ENCODE measurements at places on chromosomes 3 and 15.
A peak's percentile ranks its signal among the peaks of the same experiment; 100 is the strongest.

DNA sequence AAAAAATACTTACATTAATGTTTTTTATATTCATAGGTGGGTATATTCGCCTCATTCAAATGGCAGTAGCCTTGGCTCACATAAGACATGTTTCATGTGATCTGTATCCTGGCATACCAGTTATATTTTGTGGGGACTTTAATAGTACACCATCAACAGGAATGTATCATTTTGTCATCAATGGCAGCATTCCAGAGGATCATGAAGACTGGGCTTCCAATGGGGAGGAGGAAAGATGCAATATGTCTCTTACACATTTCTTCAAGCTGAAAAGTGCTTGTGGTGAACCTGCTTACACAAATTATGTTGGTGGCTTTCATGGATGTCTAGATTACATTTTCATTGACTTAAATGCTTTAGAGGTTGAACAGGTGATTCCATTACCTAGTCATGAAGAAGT, 3.5 kb downstream of the PDE12 start:
- no peak for DNase-seq

DNA sequence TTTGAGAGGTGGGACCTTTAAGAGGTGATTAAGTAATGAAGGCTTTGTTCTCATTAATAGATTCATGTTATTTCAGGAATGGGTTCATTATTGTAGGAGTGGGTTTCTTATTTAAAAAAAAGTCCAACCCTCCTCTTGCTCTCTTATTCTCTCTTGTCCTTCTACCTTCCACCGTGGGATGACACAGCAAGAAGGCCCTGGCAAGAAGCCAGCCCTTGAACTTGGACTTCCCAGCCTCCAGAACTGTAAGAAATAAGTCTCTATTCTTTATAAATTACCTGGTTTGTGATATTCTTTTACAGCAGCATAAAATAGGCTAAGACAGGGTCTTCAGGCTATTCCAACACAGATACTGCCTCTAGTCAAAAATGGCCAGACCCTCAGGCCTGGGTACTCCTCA, 62.2 kb downstream of the MYLK start:
- no peak for DNase-seq

DNA sequence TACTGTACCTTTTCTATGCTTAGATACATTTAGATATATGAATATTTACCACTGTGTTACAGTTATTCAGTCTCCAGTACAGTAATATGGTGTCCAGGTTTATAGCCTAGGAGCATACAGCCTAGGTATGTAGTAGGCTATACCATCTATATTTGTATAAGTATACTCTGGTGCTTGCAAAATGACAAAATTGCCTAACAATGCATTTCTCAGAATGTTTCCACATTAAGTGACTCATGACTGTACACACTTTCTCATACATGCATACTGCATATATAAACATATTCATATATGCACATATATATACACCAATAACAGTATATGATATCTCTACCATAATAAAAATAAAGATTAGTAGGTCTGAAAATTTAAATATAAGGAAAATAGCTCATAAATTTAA, 169.3 kb downstream of the DPH6 start:
- DNase-seq, result no peak

- no peak for DNase-seq
Measured at GRCh38 chr3:64495781-64496334, 191.9 kb downstream of the ADAMTS9 start.

DNA sequence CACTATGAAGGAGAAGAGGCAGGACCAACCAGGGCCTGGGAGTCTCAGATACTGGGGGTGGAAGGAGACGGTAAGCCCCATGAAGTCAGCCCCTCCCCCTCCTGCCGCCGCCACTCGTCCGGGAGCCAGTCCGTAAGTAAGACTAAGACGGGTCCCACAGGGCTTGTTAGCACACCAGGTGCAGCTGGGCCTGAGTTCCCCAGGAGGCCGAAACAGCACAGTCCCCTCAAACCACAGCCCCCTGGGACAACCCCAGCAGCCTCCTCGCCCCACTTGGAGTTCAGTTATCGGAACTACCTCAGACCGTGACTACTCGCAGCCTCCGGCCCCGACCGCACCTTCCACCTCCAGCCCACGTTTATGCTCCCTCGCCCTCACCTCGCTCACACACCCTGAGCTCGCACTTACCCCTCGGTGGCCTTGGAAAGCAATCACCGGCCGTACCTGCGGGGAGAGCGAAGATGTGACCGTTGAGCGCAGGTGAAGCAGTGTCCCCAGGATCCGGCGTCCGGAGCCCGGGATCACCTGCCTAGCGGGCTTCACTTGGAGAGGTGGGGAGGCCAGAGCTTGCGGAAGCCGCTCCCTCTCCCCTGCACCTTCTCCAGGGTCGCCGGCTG, 557 bp downstream of the ELL3 start:
- no peak for DNase-seq

- DNase-seq, result no peak
Measured at GRCh38 chr3:58529516-58530353, 7.3 kb downstream of the ACOX2 start.

GRCh38 chr3:9862391-9863057, 17.5 kb downstream of the CIDEC start:
- DNase-seq, result peak; percentile 29

GRCh38 chr3:119924111-119925094, 142.5 kb downstream of the NR1I2 start:
- no peak for DNase-seq

- no peak for DNase-seq
Measured at GRCh38 chr3:172678068-172678467, 32.8 kb downstream of the NCEH1 start.

DNA sequence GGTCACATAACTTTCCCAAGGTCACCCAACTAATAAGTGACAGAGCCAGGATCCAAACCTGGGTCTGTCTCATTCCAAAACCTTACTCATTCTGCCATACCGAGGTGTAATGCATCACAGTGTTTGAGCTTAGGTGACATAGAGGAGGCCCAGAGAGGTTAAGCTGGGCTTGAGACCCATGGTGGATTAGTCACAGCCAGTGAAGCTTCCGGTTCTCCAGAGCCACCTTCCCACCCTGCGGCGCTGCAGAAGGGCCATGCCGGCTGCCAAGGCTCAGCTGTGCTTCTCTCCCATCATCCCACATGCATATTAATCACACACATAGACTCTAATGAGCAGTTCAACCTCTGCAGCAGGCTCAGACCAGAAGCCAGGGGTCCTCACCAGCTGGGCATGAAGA, 42.2 kb downstream of the SPSB4 start:
- DNase-seq, result no peak

DNA sequence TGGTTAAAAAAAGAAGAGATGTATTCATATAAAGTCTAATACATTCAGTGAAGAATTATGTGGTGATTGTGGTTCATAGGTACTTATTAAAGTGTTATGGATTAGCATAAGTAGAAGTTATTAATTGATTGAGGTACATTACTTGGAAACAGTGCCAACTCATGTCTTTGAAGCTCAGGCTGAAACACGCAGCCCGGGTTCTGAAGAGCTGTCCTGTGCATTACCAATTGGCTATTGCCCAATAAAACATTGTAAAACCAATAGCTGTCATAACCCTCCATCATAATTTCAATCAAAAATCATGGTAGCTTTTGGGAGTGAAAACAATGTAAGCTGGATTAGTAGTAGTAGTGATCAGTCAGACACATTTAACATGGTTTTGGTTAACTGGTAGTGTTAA, 560.1 kb downstream of the MCTP2 start:
- no peak for DNase-seq

DNA sequence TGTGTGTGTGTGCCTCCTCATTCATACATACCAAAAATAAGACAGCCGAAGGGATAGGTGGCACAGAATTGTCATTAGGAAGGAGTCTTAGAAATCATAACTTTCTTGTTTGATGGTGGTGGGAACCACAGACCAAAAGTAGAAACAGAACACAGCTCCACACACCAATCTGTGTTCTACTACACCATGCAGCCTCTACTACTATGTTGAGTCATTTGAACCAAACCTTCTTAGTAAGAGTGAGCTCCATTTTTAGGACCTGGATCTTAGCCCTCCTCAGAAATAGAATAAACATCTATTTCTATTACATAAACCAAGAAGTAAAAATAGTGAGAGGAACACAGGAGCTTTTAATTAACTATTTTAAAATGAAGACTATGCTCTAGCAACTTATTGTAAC, 27.9 kb upstream of the PLCH1 start:
- no peak for DNase-seq

GRCh38 chr3:46692566-46692990, 901 bp downstream of the ALS2CL start:
- no peak for DNase-seq

GRCh38 chr15:64847876-64848716, 6.4 kb downstream of the PLEKHO2 start:
- DNase-seq, result no peak

DNA sequence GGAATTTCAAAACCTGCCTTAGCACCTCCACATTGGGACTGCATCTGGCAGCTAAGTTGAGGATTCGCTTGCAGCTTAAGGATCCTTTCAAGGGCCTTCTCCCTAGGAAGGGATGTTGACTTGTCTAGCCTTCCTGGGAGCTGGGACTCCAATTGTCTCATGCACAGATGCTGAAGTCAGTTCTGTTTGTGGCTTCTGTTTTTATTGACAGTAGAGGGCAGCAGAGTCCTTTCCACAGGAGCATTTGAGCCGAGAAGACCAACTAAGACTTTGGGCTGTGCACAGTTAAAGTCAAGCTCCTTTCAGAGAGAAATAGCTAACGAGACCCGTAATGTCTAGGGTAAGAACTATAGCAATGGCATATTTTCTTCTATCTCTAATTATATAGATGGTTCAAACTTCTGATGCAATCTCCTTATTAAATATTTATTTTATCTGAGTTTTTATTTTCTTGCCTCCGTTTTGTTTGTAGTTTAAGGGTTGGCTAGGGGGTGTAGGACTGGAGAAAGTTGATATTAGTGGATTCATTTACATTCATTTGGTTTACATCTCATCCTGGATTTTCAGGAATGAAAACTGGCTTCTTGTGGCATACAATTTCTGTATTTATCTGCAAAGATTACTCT, 59.7 kb upstream of the KBTBD8 start:
- no peak for DNase-seq

DNA sequence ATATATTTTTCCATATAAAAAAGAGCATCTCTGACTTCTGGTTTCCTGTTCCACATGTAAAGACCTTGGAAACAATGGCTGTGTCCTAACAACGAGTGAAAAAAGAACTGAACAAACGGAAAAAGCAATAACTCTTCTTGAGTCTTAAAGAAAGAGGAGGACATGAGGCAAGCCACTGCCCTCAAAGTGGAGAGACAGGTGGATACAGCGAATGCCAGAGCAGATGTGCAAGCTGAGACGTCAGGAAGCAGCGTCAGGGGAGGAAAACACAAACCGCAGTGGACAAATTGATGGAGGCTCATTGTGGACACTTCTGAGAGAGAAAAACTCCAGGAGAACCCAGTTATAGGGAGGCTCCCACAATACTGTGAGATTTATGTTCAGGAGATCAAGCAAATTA, 208.0 kb upstream of the MME start:
- DNase-seq, result no peak

DNA sequence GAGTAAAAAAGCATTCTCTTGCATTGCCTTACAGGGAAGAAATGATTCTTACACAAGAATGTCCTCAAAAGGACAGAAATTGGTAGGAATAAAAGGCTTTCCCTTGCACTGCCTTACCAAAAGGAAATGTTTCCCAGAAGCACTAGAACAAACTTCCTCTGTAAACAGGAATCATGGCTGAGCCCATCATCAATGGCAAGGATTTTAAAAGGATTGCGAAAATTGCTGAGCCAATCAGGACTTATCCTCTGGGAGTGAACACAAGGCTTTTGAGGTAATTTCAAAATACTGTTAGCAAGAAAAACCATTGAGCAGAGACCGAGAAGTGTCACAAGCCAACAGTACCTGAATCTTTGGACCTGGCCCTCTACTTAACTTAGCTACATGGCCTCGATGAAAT, 897.3 kb downstream of the ROBO1 start:
- no peak for DNase-seq

DNA sequence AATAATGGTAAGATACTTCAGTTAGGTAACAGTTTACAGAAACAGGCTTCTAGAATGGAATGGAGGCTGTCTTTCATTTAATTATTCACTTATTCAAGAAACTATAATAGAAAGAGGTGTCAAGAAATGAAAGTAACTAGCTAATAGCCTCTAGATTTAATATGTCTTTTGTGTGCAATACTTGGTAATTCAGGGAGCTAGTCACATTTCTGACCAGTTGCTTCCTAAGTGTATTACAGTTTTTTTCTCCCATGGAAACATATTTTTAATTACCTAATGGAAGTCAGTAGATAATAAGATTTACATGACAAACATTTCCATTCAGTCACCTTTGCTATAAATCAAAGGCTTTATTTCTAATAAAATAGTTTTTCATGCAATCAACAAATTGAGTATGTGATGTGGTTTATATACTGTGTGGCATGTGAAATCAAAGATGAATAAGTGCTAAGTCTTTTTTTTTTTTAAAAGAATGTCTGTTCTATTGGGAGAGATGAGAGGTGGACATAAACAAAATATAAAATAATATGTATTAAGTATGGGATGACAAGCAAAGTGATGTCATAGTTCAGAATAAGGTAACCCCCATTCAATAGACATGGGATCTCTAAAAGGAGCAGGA, 985.7 kb downstream of the SQOR start:
- no peak for DNase-seq

- no peak for DNase-seq
Measured at GRCh38 chr3:74510261-74510818, 104.1 kb downstream of the CNTN3 start.

- no peak for DNase-seq
Measured at GRCh38 chr3:136464502-136464901, 214.4 kb downstream of the PCCB start.

GRCh38 chr3:127959873-127960272, 44.8 kb downstream of the KBTBD12 start:
- no peak for DNase-seq

GRCh38 chr15:100032358-100033085, 299.3 kb upstream of the LYSMD4 start:
- DNase-seq, result no peak

- DNase-seq, result no peak
Measured at GRCh38 chr3:157868196-157868595, 238.0 kb downstream of the SHOX2 start.

DNA sequence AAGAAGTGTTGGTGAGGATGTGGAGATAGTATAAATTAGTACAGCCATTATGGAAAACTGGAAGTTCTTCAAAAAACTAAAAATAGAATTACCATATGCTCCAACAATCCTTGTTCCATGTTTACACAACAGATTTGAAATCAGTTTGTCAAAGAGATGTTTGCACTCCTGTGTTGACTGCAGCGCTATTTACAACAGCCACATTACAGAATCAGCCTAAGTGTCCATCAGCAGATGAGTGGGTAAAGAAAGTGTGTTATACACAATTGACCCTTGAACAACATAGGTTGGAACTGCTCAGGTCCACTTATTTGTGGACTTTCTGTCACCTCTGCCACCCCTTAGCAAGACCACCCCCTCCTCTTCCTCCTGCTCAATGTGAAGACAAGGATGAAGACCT, 34.7 kb downstream of the LMLN start:
- no peak for DNase-seq

GRCh38 chr15:42385980-42386700, 26.8 kb downstream of the CAPN3 start:
- no peak for DNase-seq

DNA sequence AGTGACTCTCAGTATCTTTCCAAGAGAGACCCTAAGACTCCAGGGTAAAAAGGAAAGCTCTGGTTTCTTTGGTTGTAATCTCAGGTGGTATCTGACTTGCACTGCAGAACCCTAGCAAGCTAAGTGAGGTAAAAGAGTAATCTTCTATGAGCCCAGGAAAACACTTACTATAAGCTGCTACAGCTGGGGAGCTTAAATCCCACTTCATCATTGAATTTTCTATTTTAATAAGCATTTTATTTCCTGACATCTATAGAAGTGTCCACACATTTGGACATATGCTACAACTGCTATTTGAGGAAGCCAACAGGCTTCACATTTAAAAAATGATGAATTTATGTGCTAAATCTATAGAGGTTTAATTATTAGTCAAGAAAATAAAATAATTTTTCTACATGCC, 73.1 kb upstream of the GUCA1C start:
- no peak for DNase-seq
